ENCODE measurements at places on chromosomes 6 and 20. TPM values are rescaled to one million over a fixed set of nuclear protein-coding genes. Genes with fewer than 3 reads are reported as not detected.

DNA sequence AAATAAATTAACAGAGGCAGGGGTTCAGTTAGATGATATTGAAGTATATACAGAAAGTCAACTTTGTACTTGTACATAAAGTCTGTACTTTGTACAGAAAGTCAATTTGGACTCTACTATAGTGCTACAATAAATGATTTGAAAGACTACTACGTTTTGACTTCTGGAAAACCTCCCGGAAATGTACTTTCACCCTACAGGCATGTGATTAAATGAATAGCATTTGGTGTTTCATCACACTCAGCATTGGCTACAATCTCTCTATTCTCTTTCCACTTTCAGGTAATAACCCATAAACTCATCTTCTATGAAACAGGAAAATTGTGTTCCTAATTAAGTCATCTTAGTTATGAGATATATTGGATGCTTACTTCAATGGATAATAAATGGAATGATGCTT lies 25.6 kb upstream of the MC3R start:
- no peak for DNase-seq

DNA sequence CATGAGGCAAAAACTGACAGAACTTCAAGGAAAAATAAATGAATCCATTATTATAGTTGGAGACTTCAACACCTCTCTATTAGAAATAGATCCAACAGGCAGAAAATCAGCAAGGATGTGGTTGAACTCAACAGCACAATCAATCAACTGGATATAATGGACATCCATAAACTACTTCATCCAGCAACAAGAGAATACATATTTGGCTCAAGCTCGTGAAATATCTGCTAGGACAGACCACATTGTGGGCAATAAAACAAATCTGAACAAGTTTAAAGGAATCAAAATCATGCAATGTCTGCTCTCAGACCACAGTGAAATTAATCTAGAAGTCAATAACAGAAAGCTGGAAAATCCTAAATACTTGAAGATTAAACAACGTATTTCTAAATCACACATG lies 362.6 kb downstream of the CD109 start:
- DNase-seq: no peak

GRCh38 chr20:32678948-32679347 lies 5.2 kb upstream of the C20orf203 start:
- DNase-seq: peak; percentile 32

GRCh38 chr6:13229205-13230085 lies 98.9 kb downstream of the TBC1D7 start:
- peak; percentile 28 for DNase-seq

The HLA-DMB gene
- not detected for total RNA-seq

The HLA-G gene
- not detected for total RNA-seq
